ENCODE measurements at places on chromosomes 7 and 10.

- peak; percentile 44 for DNase-seq
Measured at GRCh38 chr10:3779158-3779741, 5.8 kb downstream of the KLF6 start.

- DNase-seq = no peak
Measured at GRCh38 chr10:3745521-3745920, 39.5 kb downstream of the KLF6 start.

- no peak for DNase-seq
Measured at GRCh38 chr10:130018730-130019185, 54.7 kb upstream of the EBF3 start.

DNA sequence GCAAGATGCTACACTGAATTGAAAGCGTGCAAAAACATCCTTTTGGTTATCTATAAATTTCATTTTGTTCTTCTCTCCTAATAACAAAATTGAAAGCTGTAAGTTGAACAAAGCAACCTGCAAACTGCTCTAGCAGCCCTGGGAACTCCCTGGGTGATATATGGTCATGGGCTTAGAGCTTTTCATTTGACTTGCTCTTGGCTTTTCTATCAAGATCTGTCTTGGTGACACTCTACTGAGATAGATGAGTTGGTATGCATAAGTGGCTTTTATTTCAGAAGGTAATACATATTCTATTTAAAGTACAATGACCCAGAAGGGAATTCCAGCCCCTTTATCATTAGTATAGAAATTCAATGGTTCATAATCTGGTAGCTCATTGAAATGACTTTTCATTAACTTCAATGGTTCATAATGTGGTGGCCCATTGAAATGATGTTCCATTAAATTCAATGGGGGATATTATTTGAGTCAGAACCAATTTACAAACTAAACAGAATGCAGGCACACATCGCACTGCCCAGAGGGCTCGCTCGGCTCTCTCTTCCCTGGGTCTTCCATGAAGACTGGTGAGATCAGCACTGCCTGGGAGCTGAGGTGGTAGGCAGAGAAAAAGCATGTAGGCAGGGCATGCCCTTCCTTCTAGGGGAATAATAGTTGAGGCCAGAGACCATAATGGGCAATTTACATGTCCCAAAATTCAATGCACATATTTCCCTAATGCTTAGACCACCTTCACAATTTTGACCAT, 10.1 kb upstream of the KCNMA1 start:
- no peak for DNase-seq

- no peak for DNase-seq
Measured at GRCh38 chr10:118264838-118265470, 77.2 kb downstream of the FAM204A start.

GRCh38 chr7:77950548-77950947, 152.0 kb downstream of the PHTF2 start:
- DNase-seq = no peak

DNA sequence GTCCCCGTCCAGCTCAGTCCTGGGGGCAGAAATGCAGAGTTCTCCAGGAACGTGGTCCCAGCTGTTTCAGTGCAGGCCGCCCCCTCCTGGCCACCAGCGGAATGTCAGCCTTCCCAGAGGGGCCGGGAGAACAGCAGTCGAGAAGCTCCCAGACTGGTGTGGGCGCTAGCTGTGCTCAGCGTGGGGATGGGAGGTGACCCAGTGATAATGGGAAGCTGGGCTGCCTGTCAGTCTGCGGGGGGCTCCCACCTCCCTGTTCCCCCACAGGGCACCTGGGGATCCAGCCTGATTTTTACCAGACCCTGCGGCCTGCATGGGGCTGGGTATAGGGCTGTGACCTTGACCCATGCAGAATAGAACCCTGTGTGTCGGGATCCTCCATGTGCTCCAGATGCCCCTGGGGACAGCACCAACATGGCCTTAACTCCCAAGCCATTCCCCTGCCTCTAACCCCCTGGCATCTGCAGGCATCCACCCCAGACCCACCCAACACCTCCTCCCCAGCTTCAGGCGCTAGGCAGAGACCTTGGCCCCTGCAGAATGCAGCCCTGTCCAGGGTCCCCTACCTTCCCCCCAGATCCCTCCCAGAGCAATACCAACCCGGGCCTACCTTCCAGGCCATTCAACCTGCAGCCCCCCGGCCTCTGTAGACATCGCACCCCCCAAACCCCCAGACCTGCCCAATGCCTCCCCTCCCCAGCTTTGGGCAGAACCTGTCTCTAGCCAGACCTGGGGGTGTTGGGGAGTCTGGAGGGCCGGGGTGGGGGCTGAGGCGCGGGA, 880 bp upstream of the ELN start:
- DNase-seq = peak; percentile 73

DNA sequence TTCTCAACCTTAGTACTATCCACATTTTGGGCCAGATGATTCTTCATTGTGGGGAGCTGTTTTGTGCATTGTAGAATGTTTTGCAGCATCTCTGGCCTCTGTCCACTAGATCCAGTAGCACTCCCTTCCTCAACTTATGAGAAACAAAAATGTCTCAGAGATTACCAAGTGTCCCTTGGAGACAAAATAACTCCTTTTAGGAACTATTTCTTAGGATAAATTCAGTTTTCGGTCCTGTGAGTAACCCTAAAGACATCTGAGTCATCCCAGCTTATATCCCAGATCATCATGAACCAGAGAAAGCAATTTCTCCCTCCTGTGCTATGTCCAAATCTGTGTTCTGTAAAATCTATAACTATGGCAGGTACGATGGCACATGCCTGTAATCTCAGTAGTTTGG, 266.6 kb upstream of the PHYHIPL start:
- no peak for DNase-seq

GRCh38 chr7:131010029-131010716, 276.2 kb upstream of the KLF14 start:
- no peak for DNase-seq

DNA sequence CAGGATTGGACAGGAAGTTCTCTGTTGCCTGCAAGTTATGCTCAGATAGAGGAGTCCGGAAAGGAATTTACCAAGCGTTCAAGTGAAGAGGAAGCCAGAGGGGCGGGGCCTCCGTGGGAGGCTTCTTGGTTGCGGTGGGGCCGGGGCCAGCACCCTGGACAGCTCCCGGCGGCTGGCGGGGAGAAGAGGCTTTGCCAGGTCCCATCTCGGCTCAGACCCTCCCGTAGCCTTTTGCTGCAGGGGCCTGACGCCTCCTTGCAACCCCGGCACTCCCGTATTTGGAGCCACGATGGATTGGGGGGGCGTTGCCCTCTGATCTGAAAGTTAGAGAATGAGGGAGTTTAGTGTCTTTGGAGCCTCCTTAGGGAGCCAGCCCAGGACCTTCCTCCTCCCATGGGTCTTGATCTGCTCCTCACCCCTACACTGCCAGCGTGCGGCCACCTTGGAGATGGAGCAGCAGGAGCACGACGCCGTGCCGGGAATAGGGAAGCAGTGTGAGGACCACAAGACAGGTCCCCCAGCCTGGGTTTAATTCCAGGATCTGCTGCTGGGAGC, 3.1 kb upstream of the SLC18A3 start:
- DNase-seq = peak; percentile 59

GRCh38 chr7:29487424-29487823, 76.2 kb upstream of the PRR15 start:
- no peak for DNase-seq

GRCh38 chr7:105638902-105639495, 57.7 kb upstream of the EFCAB10 start:
- DNase-seq = no peak

GRCh38 chr7:8714791-8715190, 281.4 kb downstream of the NXPH1 start:
- no peak for DNase-seq

DNA sequence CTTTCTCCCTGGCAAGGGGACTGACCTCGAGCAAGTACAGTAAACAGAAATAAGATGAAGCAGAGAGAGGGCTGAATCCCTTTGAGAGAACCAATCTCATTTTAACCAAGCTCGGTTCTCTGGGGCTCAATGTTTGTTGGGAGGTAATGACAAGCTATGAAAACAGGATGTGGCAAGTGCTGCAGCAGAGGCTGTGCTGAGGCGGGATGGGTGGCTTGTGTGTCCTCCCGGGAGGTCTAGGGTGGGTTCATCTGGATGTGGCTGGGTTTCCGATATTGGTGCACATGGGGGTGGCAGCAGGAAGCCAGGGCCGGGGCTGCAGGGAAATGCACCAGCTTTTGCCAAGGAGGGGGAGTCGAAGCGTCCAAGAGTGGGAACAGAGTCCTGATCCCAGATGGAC, 84.5 kb downstream of the AOAH start:
- no peak for DNase-seq

GRCh38 chr7:74338366-74339108, 49.3 kb downstream of the CLIP2 start:
- no peak for DNase-seq

DNA sequence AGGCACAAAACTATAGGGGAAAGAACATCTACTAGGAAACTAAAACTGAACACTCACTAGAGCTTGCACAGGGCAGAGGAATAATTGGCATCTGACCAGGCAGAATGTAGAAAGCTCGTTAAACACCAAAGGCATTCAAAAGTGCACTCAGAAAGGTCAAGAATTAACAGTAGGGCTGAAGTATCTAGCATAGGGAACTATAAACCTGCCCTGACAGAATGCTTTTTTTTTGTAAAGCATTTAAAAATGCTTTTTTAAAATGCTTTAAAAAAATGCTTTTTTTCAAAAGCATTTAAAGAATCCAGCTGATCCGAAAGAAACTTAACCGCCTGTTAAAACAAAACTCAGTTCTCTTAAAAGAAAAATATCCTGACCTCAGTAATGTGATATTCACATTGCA, 74.6 kb upstream of the EGFR start:
- DNase-seq = no peak

DNA sequence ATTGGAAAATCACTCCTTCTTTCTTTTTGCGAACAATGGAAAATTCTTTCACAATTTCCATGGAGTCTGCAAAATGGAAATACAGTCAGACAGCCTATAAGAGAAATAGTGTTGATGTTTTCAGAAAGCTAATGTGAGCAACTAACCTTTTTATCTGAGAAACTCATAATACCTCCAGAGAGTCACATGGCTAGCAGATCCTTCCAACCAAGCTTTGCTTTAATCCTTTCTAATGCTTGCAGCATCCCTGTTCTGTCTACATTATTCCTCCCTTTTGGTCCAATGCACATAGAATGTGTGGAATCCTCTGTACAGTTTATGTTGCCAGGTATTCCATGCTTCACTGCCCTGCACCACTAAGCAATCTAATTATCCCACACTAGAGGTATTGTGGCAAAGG, 717.5 kb upstream of the LRRN3 start:
- no peak for DNase-seq

DNA sequence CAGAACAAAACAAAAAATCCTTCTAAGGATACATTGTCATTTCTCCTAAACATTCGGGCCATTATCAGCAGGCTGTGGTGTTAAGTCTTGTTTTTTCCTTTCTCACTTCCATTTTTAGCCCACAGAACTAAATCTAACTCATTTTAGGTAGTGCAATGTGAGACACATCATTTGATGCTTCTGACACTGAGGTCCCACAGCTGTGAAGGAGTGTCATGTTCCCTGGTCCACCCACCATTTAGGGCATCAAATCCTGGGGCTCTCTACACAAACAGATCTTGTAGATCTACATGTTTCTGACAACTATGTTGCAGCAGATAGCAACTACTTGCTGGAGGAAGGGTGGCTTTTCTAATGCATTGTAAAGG, 232.5 kb upstream of the IGFBP3 start:
- no peak for DNase-seq

DNA sequence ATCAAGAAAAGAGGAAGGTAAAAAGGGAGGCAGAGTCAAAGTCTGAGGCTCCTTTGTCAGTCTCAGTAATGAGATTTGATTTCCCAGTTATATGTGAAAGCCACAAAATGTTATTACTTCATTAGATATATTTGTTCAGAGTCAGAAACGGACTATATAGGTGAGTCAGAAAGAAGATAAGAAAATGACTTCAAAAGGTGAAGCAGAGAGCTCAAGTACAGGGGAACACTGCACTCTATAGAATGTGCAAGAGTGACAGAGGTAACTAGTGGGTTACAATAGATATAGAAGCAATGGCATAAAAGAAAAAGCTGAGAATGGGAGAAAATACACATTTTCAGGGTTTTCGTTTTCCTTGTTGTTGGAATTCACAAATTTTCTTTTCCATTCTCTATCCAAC, 43.3 kb downstream of the DGKB start:
- no peak for DNase-seq

- DNase-seq = peak; percentile 33
Measured at GRCh38 chr10:132861116-132861691, 75.3 kb upstream of the NKX6-2 start.

- no peak for DNase-seq
Measured at GRCh38 chr10:95814011-95814727, 58.2 kb downstream of the ENTPD1 start.

- DNase-seq = no peak
Measured at GRCh38 chr7:137306748-137307147, 36.8 kb downstream of the PTN start.

GRCh38 chr7:134787064-134787463, 7.6 kb downstream of the CALD1 start:
- no peak for DNase-seq

GRCh38 chr10:100659361-100660098, 85.9 kb upstream of the PAX2 start:
- DNase-seq = no peak

- no peak for DNase-seq
Measured at GRCh38 chr10:3700531-3701076, 84.4 kb downstream of the KLF6 start.

GRCh38 chr10:79127151-79127961, 58.6 kb downstream of the ZMIZ1 start:
- peak; percentile 96 for DNase-seq

- DNase-seq = no peak
Measured at GRCh38 chr10:15461353-15462108, 90.4 kb upstream of the FAM171A1 start.

DNA sequence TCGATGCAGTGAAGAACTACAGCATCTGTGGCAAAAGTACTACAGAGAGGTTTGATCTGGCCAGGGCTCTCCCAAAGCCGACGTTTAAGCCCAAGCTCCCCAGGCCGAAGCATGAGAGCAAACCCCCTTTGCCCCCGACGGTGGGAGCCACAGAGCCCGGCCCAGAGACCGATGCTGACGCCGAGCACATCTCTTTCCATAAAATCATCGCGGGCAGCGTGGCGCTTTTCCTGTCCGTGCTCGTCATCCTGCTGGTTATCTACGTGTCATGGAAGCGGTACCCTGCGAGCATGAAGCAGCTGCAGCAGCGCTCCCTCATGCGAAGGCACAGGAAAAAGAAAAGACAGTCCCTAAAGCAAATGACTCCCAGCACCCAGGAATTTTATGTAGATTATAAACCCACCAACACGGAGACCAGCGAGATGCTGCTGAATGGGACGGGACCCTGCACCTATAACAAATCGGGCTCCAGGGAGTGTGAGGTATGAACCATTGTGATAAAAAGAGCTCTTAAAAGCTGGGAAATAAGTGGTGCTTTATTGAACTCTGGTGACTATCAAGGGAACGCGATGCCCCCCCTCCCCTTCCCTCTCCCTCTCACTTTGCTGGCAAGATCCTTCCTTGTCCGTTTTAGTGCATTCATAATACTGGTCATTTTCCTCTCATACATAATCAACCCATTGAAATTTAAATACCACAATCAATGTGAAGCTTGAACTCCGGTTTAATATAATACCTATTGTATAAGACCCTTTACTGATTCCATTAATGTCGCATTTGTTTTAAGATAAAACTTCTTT, 2.3 kb downstream of the LRRTM3 start:
- DNase-seq = no peak

Measured in left lobe of liver (tissue), 2 donors.